Activated T-helper 1 cell treated with Interleukin-2 at 50 U/mL for 16 hours (primary cell): ENCODE measurements at places on chromosomes 13 and 19.

GRCh38 chr13:46402178-46402577 lies 15.1 kb upstream of the RUBCNL start:
- DNase-seq: no peak

DNA sequence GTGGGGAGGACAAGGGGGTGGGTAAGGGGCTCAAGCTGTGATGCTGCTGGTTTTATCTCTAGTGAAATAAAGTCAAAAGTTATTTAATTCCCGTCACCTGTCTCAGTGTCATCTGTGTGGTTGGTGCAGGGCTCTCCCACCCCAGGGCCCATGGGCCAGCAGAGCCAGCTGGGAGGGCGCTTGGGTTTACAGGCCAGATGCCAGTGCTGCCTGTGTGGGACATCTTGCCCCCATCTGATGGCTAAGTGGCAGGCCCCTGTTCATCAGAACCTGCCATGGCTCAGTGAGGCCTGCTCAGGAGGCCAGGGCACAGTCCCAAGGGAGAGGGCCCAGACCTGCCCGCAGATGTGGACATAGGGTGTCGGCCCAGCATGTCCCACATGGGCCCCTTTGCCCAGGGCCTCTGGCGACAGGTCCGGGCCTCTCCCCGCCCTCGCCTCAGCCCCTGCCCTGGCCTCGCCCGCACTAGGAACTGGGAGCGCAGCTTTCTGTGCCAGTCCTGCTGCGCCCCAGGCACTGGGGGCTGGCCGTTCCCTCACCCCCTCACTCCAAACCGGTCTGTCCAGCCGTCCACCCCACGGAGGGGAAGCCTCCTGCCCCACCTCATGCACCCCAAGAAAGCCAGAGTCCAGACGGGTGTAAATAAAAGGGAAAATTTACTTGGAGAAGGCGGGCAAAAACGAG lies 5.3 kb downstream of the ZNF296 start:
- DNase-seq: no peak

DNA sequence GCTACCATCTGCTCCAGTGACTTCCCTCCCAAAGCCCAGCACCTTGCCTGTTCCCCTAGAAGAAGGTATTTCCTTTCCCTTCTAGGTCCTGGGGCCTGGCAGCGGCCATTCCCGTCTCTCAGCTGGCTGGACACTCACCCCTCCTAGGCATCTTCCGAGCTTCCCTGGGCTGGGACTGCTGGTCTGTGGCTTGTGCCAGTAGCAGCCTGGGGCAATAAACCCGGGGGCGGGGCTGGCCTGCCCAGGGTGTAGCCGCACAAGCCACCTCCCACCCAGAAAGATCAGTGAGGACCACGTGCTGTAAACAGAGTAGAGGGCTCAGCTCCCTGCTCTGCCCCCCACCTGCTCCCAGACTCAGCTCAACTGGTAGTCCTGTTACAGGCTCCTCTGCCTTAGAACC lies 15.0 kb downstream of the LIPE start:
- DNase-seq: no peak

DNA sequence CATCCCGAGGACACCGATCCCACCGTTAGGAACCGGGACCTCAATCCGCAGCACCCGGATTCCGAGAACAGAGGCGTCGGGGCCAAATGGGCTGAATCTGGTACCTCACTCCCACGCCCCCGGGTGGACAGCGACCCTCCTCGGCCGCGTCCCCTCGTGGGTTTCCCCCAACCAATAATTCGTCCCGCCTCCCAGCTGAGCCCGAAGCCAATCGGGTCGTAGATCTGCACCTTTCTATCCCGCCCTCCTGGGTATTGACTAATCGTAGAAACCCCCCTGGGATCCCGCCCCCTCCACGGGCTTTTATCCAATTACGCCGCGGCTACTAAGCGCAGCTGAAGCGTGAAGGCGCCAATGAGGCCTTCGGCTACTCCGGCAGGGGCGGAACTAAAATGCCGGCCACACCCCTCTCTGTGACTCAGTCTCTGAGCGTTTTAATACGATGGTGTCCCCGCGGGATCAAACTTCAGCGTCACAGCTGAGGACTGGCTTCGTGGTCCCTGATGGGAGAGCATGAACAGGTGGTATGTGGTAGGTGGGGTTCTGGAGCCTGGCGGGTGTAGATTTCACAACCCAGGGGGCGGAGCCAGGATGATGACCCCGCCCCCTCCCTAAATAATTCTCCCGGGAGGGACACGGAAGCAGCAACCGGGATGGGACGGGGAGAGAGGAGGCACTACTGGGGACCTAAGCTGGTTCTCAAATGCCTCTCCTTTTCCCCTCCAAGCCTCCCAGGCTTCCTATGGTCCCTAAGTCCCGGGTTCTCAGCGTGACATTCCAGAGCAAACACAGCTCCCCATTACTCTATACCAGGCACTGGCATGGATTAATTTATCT lies at the start of the genes CCDC159 and TMEM205:
CCDC159 (plus strand) TSS at position 416 of the 837 bp plus-strand sequence; CDS start at position 504, 88 bp downstream.
TMEM205 (minus strand) TSS at position 165 of the 837 bp plus-strand sequence. CDS start 649 bp downstream, outside the sequence.
- peak; percentile 96 for DNase-seq

DNA sequence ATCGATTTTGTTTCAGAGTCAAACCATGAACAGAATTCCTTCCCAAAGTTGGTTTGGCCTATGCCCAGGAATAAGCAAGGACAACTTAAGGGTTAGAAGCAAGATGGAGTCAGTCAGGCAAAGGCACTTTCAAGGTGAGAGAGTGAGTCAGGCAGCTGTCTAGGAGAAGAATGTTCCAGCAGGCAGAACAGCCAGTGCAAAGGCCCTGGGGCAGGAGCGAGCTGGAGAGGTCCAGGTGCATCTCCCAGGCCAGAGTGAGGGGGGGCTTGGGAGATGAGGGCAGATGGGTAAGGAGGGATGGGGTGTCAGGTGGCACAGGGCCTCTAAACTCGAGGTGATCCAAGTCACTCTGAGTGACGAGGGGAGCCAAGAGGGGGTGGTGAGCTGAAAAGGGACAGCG lies 9.2 kb upstream of the GRWD1 start:
- DNase-seq: no peak

GRCh38 chr19:18932216-18932841 lies 8.7 kb downstream of the HOMER3 start:
- peak; percentile 67 for DNase-seq

GRCh38 chr19:677201-677600 lies 1.0 kb downstream of the FSTL3 start:
- DNase-seq: no peak
